ENCODE measurements at places on chromosomes 6 and 20. TPM values are rescaled to one million over a fixed set of nuclear protein-coding genes. Genes with fewer than 3 reads are reported as not detected.

- DNase-seq, result peak; percentile 83
Measured at GRCh38 chr6:29723262-29723665, at the start of gene HLA-F. Gene HLA-F (plus strand): TSS chr6:29723434. CDS start chr6:29723464, 30 bp downstream.

- DNase-seq, result no peak
Measured at GRCh38 chr6:47897247-47897646, 115.4 kb downstream of the OPN5 start.

DNA sequence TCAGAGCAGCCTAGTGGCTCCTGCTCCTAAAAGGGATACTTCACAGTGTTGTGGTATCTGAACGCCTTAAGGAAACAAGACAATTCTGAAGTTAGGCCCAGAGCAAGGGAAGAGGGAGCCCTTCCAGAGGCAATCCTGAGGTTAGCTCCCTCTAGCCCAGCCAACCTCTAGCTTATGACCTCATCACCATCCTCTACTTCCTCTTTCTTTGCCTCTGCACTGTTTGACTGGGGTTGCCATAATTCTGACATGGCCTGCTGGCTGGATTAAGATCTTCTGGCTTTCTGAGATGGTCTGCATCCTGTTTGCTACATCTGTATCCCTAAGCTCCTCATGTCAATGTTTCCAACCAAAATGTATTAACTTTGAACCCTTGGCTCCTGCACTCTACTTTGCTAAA is 23.3 kb upstream of the BMP2 start:
- no peak for DNase-seq

DNA sequence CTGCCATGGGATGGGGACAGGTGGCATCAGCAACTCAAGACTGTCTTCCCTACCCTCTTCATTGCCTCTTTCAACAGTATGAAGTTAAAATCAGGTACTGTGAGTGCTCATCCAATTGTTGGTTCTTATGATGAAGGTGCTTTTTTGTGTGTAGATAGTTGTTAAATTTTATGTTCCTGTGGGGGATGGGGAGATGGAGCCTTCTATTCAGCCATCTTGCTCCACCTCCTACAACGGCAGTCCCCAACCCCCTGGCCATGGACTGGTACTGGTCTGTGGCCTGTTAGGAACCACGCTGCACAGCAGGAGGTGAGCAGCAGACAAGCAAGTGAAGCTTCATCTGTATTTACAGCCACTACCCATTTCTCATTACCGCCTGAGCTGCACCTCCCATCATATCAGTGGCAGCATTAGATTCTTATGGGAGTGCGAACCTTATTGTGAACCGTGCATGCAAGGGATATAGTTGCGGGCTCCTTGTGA is 47.8 kb upstream of the TOP1 start:
- DNase-seq, result no peak

- DNase-seq, result peak; percentile 19
Measured at GRCh38 chr6:129440691-129441090, 269.3 kb downstream of the ARHGAP18 start.

GRCh38 chr6:12903246-12903645 is 186.7 kb downstream of the PHACTR1 start:
- DNase-seq, result no peak

DNA sequence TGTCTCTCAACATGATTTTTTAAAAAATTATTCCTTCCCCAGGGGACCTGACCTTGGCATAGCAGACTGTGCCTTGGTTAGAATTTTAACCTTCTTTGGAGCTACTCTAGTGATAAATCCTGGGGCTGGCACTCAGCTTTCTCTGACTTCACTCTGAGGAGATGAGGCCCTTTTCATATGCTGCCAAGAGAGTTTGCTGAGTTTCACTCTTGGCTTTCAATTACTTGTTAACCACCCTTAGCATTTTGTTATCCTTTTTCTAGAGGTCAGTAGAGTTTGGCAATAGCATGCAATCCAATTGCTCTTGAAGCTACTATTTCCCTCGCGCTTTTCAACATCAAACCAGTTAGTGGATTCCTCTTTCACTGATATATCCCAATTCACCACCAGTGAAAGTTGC is 920.3 kb downstream of the EYS start:
- no peak for DNase-seq

- no peak for DNase-seq
Measured at GRCh38 chr6:105819745-105820144, 266.4 kb upstream of the PRDM1 start.

BPIFB4 gene
- not detected for polyA plus RNA-seq

DCDC2 gene
- 2.7 TPM for polyA plus RNA-seq
